ENCODE measurements at places on chromosomes 7 and 10. TPM values are rescaled to one million over a fixed set of nuclear protein-coding genes. Genes with fewer than 3 reads are reported as not detected.

TECTB gene
- total RNA-seq: not detected

LIPK gene
- not detected for total RNA-seq

CALY gene
- 1.0 TPM for total RNA-seq

ZNF425 gene
- total RNA-seq: 5.0 TPM

NAT16 gene
- not detected for total RNA-seq

ADAMTS14 gene
- total RNA-seq: 2.9 TPM

CRYGN gene
- total RNA-seq: 0.59 TPM

PIP gene
- total RNA-seq: not detected

PDE6C gene
- not detected for total RNA-seq

GDF2 gene
- not detected for total RNA-seq

BET1 gene
- total RNA-seq: 35.7 TPM

MMD2 gene
- total RNA-seq: 0.38 TPM

GPRIN2 gene
- total RNA-seq: 28.5 TPM

ARHGAP22 gene
- total RNA-seq: 10.7 TPM

ASIC3 gene
- 0.54 TPM for total RNA-seq

ADAM12 gene
- total RNA-seq: 0.87 TPM

ANKRD1 gene
- not detected for total RNA-seq

INPP5A gene
- 40.6 TPM for total RNA-seq

LEP gene
- total RNA-seq: not detected

CPA5 gene
- total RNA-seq: not detected

SHH gene
- not detected for total RNA-seq

MBLAC1 gene
- total RNA-seq: 5.0 TPM

LRGUK gene
- 7.1 TPM for total RNA-seq

KEL gene
- 3.6 TPM for total RNA-seq
